ENCODE measurements at places on chromosomes 2 and 18.

DNA sequence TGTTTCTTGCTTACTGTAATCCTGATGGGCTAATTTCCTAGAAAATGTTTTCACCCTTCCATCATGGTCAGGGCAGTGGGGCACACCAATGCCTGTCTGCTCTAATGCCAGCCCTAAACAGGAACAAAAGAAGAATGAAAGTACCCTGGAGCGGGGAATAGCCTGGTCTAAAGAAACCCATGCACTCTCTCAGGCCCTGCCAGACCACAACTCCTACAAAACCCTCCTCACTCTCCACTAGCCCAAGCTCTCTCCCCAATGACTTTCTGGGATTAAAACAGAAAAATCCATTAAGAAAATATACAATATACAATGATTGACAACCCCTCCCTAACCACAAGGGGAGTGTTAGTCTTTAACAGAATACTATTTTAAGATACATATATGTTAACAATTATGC is 67.6 kb downstream of the AAK1 start:
- DNase-seq, result peak; percentile 23

GRCh38 chr2:65498396-65498795 is 66.0 kb upstream of the SPRED2 start:
- no peak for DNase-seq

DNA sequence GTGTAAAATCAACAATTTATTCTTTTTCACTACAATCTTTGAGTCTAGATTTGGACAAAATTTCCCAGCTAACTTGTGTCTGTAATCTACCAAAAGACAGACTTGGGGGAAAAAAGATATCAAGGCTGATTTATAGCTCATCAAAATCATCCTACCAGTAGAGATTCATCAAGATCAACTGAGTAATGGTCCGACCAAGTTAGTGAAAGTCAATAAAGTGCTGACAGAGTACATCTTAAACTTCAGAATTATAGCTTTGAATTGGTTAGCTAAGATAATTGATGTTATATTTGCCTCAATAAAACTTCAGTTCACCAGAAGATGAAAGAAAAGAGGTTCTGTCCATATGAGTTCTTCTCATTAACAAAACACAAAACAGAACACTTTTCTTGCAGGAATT is 207.1 kb upstream of the KYNU start:
- DNase-seq, result no peak

DNA sequence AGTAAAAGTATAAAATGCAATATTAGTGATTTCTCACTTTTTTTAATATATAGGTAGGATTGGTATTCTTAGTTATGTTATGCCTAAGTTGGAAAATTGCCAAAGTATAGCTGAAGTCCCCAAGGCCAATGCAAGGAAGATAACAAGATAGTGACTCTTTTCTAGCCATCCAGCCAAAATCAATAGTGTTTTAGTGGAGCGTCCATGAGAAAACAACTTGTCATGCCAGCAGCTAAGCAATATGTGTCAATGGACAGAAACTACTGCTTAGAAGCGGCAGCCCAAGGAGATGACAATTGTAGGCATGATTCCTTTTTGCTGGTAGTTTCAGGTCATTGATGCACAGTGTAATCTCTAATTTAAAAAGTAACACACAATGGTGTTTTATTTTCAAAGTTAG is 1444.6 kb downstream of the SUCLG1 start:
- DNase-seq, result no peak

DNA sequence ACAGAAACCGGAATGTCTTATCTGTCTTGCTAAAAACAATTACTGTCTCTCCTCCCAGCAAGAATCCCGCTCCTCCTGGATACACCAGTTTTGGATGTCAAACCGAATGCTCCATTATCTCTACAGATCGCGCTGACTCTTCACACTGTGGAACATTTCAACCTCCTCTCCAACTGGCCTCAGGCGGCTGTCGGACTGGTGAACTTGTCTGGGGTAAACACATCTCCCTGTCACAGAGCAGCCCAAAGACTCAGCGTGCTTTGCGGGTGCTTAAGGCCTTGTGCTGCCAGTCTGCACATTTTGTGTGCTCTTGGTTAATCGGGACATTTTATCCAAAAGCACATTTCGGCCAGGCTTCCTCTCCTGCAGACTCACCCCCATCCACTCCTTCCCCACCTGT is 173.1 kb downstream of the ICOS start:
- DNase-seq, result no peak

Measured in MV-4-11 (cell line).